ENCODE measurements at places on chromosomes 5 and 9.

- no peak for DNase-seq
Observed at GRCh38 chr9:130763331-130764171, 70.0 kb downstream of the EXOSC2 start.

GRCh38 chr5:14809369-14810155 is 62.0 kb downstream of the ANKH start:
- no peak for DNase-seq

DNA sequence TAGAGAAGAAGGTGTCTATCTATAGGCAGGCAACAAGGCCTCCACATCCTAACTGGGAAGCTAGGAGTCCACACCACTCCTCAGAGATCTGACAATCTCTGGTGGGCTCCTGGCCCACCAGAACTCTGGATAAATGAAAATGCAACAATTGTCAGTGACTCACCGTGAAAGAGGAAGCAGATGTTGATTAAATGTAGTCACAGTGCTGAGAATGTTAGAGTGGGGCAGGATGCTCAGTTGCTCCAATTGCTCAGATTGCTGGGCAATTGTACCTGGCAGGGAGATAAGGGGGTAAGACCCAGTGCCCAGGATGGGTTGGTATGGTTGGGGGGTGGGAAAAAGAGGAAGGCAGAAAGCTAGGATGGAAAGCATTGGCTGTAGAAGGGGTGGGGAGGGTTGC is 4.3 kb downstream of the CCL19 start:
- no peak for DNase-seq

DNA sequence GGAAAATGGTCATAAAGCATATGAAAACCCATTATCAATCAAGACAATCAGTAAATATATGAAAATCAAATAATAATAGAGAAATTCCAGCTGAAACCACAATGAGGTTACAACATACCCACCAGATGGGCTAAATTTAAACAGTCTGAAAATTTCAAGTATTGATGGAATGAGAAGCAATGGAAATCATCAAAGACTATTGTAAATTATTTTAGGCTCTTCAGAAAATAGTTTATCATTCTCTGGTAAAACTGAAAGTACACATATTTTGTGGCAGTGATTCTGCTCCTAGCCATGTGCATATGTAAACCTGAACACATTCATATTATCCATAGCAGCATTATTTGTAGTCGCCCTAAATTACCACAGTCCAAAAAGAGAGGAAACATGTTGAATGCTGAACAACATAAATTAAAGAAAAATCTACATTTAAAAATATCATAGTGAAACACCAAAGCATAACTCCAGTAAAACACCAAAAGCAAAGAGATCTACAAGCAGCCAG is 215.3 kb downstream of the PRELID2 start:
- no peak for DNase-seq

- DNase-seq = no peak
Observed at GRCh38 chr9:113648048-113648447, 184.5 kb downstream of the RGS3 start.

DNA sequence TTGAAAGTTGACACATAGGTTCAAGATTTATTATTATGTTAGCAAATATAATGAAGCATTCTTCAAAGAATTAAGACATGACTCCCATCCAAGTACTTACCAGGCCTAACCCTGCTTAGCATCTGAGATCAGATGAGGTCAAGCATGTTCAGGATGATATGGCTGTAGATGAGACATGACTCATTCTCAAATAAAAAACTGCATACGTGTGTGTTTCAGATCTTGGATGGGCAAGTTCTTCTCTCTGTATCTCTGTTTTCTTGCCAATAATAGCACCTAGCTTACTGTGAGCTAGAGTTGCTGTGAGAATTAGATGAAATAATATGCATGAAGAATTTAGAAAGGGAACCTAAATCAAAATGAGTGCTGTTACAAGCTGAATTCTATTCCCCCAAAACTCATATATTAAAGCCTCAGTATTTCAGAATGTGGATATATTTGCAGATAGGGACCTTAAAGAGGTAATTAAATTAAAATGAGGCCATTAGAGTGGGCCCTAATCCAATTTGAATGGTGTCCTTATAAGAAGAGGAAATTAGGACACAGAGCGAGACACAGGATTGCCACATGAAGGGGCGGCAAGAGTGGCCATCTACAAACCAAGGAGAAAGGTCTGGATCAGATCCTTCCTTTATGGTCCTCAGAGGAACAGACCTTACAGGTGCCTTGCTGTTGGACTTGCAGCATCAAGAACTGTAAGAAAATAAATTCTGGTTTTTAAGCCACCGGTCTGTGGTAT is 146.2 kb downstream of the MARCHF11 start:
- no peak for DNase-seq

GRCh38 chr5:93636837-93637236 is 53.8 kb downstream of the NR2F1 start:
- no peak for DNase-seq

DNA sequence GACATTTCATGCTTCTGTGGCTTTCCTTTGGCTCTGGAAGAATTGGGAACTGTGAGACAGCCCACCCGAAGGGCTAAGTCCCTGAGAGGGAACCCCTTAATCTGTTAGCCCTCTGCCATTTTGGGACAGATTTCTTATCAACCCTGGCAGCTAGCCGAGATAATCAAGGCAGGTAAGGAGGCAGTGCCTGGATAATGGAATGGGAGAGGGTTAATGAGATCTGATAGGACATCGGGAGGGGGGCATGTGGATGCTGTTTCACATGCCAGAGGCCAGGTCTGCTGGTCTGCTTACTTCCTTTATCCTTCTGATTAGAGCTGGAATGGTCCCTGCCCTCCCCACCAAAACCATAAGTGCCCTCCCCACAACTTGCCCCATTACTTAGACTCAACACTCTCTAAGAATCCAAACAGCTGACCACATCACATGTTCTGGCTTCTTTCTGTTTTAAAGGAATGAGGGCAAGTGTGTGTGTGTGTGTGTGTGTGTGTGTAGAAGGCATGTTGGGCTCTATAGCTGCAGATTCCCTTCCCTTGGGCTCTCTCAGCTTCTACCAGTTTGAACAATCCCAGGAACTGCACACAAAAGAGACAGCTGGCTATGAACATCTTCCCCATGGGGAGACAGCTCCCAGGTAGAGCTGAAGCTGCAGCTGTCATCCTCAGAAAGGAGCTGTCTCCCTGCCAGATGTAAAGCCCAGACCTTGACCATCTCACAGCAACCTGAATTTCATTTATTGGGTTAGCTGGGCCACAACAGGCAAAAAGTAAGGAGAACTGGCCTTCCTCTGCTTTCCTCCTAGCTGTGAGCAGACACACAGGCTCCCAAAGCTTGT is 221.3 kb downstream of the PIK3R1 start:
- DNase-seq = no peak

GRCh38 chr9:115690786-115691496 is 462.6 kb upstream of the PAPPA start:
- no peak for DNase-seq

DNA sequence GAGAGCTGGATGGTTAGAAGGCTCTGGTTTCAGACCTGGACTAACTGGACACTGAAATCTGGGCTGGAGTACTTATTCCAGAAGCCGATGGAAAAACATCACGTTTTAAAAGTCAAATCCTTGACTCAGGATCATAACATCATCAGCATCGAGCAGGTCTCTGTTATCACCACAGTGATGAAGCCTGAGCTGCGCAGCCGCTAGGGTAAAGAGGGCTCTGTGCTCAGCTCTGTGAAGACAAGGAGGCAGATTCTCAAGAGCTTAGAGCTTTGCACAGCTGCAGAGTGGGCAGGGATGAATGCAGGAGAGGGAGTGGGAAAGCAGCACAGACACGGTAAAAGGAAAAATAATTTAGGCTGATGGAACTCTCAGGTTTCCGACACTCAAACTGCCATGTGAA is 208.8 kb upstream of the TAS2R1 start:
- DNase-seq = no peak

DNA sequence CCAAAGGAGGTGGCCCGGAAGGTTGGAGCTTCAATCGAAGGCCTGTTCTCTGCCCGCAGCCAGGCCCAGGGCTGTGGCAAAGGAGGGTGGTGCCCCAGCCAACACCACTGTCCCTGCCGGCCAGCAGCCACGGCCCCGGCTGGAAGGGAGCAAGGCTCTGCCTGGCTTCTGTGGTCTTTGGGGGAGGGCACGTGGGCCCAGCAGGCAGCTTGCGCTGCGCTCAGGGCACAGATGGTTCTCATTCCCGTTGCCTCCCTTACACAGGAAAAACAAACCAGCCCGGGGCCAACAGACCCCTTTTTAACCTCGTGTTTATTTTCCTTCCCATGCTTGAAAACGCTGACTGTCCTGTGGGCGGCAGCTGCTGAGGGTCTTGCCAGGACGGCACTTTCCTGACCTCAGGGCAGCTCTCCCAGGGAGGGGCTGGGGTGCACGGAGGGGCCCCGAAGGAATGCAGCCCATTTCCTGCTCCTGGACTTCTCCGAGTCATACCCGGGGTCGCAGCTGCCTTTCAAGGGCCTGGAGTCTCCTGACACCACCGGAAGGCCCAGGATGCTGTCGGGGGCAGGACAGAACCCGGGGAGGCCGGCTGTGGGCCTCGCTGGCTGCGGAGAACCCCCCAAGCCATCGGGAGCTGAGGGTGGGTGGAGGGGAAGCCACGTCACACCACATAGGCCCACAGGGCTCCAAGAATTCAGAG is 1.1 kb upstream of the GPSM1 start:
- DNase-seq = peak; percentile 64

GRCh38 chr9:90805006-90805996 is 3.7 kb downstream of the SYK start:
- no peak for DNase-seq

- DNase-seq = no peak
Observed at GRCh38 chr9:31089549-31090221, 1294.8 kb upstream of the ACO1 start.

- DNase-seq = no peak
Observed at GRCh38 chr5:78300464-78301045, 6.1 kb upstream of the AP3B1 start.

DNA sequence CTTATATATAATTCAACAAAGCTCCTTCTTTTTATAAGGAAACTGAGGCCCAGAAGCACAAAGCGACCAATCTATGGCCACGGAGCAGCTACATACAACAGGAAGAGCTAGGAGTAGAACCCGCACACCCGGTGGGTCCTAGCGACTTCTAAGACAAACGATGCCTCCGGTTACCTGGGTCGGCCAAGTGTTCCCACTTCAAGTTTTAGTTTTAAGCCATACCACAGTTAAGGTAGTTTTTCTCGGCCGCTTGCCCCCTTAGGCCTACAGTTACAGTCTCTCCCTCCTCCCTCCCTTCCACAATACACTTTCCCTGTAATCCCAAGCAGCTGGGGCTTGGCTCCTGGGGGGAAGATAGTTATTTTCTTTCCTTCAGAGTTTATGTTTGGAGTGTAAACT is 533 bp downstream of the SREK1IP1 start:
- no peak for DNase-seq

- DNase-seq = no peak
Observed at GRCh38 chr9:14985419-14985818, 75.2 kb upstream of the FREM1 start.

DNA sequence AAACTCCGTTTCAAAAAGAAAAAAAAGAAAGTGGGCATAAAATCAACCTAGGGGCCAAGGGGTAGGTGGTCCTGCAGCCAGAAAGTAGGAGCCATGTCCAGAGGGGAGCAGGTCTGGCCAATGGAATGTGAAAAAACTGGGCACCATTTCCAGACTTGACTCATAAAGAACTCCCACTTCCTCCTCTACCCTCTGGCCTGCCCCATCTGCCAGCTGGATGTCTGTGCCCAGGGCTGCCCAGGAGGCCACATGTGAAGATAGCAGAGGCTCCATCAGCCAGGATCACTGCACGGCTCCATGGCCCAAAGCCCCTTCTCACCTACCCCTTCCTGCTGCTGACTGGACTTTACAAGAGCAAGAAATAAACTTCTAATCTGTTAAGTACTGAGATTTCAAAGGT is 42.1 kb upstream of the EEIG1 start:
- DNase-seq = no peak

DNA sequence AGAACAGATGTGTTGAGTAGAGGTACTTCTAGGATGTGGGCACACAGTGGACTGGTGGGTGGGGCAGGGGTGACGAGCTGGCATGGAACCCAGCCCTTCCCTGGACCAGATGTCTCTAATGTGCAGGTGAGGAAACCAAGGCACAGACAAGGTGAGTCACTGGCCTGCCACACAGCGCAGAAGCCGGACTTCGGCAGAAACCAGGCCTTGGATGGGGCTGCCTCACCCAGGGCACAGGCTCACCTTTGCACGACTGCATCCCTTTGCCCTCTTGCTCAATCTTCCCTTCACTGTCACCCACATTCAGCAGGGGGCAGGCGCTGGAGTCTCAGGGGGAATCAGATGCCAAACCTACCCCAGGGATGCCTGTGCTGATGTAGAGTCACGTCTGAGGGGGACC is 65.4 kb upstream of the LMX1B start:
- DNase-seq = no peak

- no peak for DNase-seq
Observed at GRCh38 chr5:124888622-124889485, 142.4 kb upstream of the ZNF608 start.

GRCh38 chr5:7638456-7638855 is 212.5 kb downstream of the CFAP90 start:
- DNase-seq = no peak

- no peak for DNase-seq
Observed at GRCh38 chr5:53649352-53649751, 88.9 kb downstream of the NDUFS4 start.

DNA sequence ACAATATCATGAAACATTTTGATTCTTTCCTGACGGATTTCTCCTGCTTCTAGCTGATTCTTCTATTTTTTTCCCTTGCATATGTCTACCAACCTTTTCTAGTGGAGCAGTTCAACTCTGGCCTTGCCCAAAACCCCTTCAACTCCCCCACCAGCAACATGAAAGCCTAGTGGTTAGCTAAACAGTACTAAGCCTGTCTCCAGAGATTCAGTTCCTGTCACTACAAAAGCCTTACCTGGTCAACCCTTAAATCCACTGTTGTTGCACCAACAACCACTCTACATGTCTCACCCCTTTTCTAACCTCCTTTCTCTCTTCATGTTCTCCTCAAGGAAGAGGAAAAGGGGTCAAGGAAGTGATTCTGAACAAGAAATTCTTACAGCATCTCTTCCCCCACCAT is 74.8 kb upstream of the PIK3R1 start:
- no peak for DNase-seq

DNA sequence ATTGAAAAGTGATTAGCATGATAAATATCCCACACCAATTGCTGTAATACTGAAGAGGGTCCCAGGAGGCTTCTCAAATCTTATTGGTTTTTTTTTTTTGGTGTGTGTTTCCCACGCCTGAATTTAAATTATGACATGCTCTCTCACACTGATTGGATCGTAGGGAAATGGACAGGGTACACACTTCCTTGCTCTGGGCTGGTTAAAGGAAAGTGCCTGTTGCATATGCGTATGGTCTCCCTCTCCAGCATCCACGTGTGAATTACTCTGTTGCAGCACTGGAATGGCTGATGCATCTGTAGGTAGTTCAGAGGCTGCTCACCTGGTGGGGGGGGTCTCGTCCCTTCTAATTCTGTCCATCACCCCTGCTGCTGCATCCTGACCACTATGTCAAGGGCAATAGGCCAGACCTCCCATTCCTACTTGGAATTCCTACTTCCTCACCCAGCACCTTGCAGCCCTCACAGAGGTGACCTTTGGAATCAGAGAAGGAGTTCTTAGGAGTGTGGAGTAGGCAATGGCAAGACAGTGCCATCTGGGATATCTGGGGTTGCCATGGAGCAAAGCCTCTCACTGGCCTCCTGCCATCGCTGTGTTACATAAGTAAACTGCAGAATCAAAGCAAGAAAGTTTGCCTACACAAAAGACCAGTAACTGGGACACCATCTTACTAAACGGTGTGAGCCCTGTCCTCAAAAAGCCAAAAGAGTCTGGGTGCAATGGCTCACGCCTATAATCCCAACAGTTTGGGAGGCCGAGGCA is 71.4 kb upstream of the FBXW11 start:
- DNase-seq = no peak

GRCh38 chr9:91131433-91131839 is 230.3 kb downstream of the AUH start:
- DNase-seq = no peak
